ENCODE measurements at places on chromosomes 1 and 21. TPM values are rescaled to one million over a fixed set of nuclear protein-coding genes. Genes with fewer than 3 reads are reported as not detected.

Gene CA6
- not detected for total RNA-seq

DNA sequence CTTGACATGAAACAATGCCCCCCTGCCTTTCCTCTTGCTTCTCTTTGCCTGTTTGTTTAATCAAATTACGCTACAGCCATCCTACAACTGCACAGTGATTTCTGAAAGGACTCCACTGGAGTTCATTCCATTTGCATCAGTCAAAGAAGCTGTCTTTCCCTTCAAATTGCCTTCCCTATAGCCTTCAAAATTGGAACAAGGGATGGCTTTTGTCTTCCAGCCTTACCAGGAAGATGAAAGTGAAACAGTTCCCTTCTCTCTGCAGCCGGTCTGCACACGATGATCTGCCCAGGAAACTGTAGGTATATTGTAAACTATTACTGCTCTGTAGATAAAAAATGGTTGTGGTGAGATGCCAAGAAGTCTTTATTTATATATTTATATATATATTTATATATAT is 65.6 kb upstream of the ETS2 start:
- no peak for DNase-seq

GRCh38 chr1:13699510-13699909 is 478 bp upstream of the PRDM2 start:
- peak; percentile 39 for DNase-seq

- DNase-seq, result no peak
Measured at GRCh38 chr1:100523038-100523652, 14.8 kb upstream of the GPR88 start.

Gene ARHGEF16
- 1.7 TPM for total RNA-seq

Gene U2AF1
- 15.8 TPM for total RNA-seq

- DNase-seq, result no peak
Measured at GRCh38 chr1:197521118-197521739, 253.2 kb downstream of the CRB1 start.

Gene CELA2B
- not detected for total RNA-seq

DNA sequence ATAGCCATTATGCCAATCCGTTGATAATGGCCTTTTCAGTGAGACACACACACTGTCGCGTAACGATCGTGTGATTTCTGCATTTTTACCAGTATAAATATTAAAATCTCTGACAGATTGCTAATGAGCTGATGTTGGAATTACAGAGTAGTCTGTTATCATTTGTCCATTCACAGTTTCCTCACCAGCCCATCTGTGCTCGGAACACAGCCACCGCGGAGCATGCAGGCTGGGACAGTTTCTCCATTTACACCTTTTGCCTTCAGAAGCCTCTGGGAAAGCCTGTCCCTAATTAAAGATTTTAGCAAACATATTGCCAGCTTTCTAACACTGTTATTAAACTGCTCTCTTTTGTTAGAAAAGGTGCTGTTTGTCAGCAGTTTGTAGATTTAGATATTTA is 82.2 kb upstream of the BARHL2 start:
- no peak for DNase-seq

GRCh38 chr1:227161470-227161869 is 156.8 kb downstream of the CDC42BPA start:
- no peak for DNase-seq

GRCh38 chr21:32197896-32198295 is 81.0 kb downstream of the MIS18A start:
- DNase-seq, result no peak

DNA sequence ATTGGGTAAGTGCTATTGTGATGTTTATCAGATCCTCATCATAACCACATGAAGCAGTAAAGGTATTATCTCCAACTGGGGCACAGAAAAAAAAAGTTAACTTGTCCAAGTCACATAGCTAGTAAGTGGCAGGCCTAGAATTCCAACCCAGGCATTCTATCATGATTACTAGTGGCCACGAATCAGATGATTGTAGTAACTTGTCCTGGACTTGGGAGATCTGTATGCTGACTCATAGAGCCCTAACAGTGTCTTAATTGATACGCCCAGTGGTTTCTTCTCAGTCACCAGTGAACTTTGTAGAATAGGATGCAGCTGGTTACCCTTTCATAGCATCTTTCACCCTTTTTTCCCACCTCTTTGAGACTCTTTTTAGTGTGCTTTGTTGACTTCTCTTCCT is 91.1 kb upstream of the UBE2U start:
- no peak for DNase-seq

DNA sequence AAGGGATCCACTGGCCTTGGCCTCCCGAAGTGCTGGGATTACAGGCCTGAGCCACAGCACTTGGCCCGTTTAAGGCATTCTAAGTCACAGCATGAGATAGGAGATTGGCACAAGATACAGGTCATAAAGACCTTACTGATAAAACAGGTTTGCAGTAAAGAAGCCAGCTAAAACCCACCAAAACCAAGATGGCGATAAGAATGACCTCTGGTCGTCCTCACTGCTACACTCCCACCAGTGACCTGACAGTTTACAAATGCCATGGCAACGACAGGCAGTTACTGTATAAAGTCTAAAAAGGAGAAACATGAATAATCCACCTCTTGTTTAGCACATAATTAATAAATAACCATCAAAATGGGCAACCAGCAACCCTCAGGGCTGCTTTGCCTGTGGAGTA is 33.3 kb upstream of the RCC2 start:
- DNase-seq, result no peak

Gene CLEC20A
- total RNA-seq, result not detected

Gene PGBD5
- 16.1 TPM for total RNA-seq

GRCh38 chr1:101843160-101843559 is 153.6 kb downstream of the OLFM3 start:
- no peak for DNase-seq

- no peak for DNase-seq
Measured at GRCh38 chr1:224726441-224727182, 110.5 kb downstream of the CNIH3 start.

DNA sequence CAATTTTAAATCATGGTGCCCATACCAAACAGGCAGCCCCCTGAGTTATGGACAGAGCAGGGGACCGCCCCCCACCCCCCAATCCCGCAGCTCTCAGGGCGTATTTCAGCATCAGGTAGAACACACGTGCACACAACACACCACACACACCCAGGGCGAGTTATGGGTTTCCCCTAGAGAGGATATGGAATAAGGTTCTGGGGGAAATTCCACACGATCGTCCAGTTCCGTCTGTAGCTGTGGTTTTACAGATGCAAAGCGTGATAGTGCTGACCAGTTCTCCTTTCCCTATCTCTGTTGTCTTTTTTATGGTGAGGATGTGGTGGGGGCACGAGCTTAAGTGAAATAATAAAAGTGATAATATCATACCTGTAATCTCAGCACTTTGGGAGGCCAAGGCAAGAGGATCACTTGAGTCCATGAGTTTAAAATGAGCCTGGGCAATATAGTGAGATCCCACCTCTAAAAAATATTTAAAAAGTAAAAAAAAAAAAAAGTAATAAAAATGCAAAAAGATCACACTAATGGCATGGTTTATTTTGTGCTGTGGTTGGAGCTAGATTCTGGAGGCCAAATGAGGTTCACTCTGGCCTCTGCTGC is 25.1 kb downstream of the C2CD2 start:
- DNase-seq, result no peak

Data from left ventricle myocardium superior (tissue), 1 donor.